Trophoblast cell (in vitro differentiated cells and primary cell): ENCODE measurements at places on chromosomes 6 and 20.

- no peak for DNase-seq
Observed at GRCh38 chr6:8574749-8575468, 139.6 kb upstream of the SLC35B3 start.

- peak; percentile 52 for DNase-seq
Observed at GRCh38 chr20:17559338-17559737, 10.5 kb upstream of the DSTN start.

GRCh38 chr20:55777641-55778040, 227.7 kb downstream of the CBLN4 start:
- no peak for DNase-seq

GRCh38 chr6:6546318-6547109, 42.0 kb upstream of the LY86 start:
- DNase-seq = peak; percentile 35

- no peak for DNase-seq
Observed at GRCh38 chr6:125931733-125932450, 24.7 kb upstream of the HINT3 start.

DNA sequence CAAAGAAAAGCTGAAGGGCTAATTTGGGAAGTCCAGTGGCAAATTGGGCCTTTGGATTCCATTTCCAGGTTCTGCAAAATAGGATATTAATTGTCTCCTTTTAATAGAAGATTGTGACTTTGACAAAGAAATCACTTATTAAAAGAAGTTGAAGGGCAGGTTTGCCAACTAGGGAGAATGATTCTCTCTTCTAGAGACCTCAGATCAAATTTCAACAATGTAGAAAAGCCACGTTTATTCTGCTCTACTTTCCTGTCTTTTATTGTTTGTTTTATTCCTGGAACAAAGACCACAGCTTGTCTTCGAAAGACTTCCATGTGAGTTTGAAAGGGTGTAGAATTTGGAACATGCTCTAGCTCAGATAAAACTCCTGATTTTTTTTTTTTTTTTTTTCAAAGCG, 65.5 kb upstream of the PRL start:
- no peak for DNase-seq

- DNase-seq = no peak
Observed at GRCh38 chr6:150865043-150865405, 478 bp upstream of the MTHFD1L start.

DNA sequence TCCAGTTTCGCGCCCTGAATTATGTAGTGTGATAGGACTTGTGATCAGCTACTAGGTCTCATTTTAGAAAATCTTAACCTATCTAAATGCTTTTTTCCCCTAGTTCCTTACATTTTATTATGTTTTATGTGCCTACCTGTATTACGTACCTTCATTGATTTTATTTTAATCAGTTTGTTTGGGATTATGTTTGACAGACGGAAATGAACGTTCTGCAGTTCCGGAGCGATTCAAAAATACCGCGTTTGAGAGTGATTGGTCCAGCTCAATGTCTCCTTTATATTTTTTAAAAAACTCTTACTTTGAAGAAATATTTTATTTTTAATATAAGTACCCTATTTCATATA, 114.3 kb upstream of the BTN3A2 start:
- DNase-seq = peak; percentile 73

DNA sequence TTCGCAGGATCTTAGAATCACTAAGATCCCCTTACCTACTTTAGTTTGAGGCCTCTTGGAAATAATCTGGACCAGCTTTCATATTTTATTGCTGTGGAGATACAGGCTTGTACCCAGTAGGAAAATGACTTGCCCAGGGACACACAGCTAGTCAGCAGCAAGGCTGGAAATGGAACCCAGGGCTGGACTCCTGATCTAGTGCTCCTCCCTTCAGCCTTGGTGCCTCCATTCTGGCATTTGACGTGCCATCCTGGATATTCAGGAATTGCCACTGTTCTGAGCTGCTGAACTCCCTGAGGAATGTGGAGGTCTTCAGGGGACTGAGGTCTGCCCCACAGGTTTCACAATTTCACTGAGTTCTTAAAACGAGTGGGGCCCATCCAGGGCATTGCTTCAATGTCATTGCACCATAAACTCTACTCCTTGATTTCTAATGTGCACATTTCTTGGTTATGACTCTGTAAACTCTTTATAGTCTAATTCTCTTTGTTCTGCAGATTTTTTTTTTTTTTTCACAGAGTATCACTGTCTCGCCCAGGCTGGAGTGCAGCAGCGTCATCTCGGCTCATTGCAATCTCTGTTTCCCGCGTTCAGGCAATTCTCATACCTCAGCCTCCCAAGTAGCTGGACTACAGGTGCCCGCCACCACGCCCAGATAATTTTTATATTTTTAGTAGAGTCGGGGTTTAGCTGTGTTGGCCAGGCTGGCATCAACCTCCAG, 26.7 kb upstream of the CDKN1A start:
- DNase-seq = no peak

DNA sequence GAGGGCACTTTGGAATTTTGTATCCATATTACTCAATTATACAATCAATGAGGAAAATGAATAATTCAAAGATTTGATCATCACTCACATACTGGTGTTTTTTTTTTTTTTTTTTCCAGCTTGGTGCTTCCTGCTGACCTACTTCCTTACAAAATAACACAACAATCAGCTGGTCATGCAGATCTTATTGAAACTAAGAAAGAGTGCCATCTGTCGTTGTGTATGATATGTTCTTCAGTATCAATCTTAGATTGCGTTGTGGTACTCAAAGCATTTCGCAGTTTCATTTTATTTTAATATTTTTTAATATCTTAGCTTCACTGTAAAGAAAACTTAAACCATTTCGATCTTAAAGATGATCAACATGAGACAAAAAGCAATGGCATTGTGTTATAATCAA, 155.6 kb downstream of the OGFRL1 start:
- DNase-seq = no peak

- DNase-seq = no peak
Observed at GRCh38 chr20:328027-328974, 2.9 kb downstream of the SOX12 start.

DNA sequence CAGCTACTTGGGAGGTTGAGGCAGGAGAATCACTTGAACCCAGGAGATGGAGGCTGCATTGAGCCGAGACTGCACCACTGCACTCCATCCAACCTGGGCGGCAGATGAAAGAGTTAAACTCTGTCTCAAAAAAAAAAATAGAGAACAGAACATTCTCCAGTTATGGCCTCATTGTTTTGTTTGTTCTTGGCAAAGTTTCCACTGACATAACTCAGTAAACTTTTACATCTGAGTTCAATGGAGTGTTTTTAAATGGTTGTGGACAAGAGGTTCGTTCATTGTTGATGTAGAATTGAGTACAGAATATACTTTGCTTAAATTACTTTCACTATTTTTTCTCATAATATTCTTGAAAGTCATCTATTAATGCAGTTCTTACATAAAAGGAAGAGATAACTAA, 42.2 kb upstream of the IFNGR1 start:
- no peak for DNase-seq

- no peak for DNase-seq
Observed at GRCh38 chr6:6397842-6398241, 77.4 kb upstream of the F13A1 start.

- DNase-seq = no peak
Observed at GRCh38 chr20:53004267-53004813, 32.2 kb downstream of the TSHZ2 start.

DNA sequence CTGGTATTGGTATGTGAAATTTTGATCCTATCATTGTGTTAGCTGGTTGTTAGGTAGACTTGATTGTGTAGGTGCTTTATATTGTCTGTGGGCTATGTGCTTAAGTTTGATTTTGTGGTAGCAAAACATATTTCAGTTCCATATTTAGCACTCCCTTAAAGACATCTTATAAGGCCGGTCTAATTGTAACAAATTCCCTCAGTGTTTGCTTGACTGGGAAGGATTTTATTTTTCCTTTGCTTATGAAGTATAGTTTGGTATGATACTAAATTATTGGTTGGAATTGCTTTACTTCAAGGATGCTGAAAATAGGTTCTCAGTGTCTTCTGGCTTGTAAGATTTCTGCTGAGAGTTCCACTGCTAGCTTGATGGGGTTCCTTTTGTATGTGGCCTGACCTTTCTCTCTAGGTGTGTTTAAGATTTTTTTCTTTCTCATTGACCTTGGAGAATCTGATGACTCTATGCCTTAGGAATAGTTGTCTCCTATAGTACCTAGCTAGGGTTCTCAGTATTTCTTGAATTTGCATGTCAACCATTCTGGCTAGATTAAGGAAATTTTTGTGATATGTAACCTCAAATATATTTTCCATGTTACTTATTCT, 20.1 kb downstream of the CENPW start:
- DNase-seq = no peak

- no peak for DNase-seq
Observed at GRCh38 chr20:59221707-59222252, 58.2 kb downstream of the ZNF831 start.

DNA sequence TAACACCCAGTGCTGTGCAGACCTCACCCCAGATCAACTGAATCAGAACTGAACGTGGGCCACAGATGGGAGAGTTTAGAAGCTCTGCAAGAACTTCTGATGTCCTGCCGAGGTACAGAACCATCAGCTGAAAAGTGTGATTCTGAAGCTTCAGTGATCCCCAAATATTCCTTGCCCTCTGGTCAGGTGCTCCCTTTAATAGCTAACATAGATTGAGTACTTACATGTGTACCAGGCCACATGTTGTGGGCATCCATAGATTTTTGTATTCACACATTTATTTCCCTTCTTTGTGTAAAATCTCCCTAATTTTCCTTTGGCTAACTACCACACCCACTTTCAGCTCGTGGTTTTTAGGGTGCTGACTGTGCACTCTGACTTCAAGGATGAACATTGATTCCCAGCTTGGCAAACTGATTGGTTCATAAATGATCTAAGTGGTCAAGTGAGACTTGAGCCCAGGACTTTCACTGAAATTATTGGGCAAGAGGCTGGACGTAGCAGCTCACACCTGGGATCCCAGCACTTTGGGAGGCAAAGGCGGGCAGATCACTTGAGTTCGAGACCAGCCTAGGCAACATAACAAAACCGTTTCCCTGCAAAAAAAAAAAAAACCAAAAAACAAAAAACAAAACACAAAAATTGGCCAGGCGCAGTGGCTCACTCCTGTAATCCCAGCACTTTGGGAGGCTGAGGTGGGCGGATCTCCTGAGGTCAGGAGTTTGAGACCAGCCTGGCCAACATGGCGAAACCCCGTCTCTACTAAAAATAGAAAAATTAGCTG, 162.2 kb downstream of the BCAS1 start:
- DNase-seq = no peak

- DNase-seq = no peak
Observed at GRCh38 chr20:18611492-18611891, 23.6 kb downstream of the DTD1 start.

DNA sequence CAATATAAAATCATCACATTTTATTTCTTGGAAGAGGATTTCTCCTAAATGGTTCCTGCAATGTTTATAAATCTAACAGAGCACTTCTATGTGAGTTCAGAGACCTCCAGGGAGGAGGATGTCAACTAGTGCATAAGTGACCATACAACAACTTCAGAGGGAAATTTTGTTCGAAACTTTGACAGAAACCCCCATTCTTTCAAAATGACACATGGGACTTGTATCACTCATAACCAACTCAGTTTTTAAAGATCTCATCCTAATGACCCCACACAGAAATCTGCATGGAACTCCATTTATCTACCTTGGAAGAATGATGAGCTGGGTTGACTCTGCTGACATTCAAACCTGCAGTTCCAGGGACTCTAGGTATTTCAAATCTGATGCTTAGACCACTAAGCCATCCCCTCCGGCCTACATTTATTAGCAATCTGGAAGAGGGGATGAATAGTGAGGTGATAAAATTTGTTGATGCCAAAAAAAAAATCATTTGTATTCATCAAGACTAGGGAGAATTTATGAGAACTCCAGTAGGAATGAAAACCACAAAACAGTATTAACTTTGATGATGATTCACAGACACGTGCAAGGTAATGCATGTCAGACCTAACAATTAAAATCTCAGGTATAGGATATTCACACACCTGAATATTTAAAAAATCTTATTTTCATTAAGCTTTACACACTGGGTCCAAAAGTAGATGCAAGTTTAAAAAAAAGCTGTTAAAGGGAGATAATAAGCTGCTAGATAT, 153.0 kb downstream of the REV3L start:
- no peak for DNase-seq

DNA sequence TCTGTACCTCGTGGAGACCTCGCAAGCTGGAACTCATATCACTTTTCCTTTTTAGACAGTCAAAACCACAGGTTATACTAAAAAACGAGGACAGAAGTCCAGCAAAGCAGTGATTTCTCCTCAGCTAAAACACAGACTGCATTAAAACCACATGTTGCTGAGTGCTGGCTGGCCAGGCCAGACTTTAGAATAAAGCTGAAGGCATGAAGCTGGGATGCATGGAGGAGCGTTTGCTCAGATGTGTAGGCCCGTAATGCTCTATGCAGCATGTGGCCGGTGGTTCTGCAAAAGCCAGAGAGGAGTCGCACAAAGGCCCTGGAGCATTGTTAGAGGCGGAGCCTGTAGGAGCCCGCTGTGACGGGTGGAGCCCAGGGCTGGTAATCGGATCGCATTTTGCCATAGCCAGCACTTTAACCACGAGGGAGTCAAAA, 83.6 kb downstream of the SMOC2 start:
- no peak for DNase-seq

- DNase-seq = no peak
Observed at GRCh38 chr20:56722042-56722441, 92.9 kb downstream of the TFAP2C start.

DNA sequence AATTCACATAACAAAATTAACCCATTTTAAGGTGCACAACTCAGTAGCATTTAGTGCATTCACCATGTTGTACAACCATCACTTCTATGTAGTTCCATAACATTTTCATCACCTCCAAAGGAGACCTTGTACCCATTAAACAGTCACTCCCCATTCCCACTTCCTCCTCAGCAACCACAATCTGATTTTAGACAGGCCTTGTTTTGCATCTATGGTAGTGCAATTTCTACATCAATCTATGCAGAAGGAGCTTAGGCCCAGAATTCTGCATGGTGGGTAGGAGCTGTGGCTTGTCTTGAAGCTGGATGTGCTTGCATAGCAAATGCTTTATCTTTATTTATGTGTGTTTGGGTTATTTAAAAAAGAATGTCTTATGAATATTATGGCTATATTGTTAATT, 13.5 kb upstream of the HLA-DQA1 start:
- DNase-seq = no peak

- no peak for DNase-seq
Observed at GRCh38 chr6:38156818-38157565, 337.5 kb downstream of the ZFAND3 start.

DNA sequence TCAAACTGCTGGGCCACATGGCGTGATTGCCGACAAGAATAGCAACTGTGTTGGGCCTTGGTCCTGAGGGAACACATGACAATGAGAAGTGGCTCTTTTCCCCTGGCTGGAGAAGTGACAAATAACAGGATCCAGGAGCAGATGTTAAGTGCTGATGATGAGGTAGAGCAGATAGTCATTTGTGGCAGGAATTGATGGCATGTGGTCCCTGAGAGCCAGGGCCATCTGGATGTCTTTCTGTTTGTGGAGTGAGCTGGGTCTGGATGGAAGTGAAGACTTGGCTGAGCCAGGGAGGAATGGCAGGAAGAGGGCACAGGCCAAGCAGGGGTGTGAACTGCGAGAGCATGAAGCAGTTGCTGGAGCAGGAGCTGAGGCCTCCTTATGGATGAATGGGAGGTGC, 67.8 kb downstream of the SCAND1 start:
- peak; percentile 52 for DNase-seq
